Right ventricle myocardium superior (tissue), 1 donor: ENCODE measurements at places on chromosomes 11 and 22. TPM values are rescaled to one million over a fixed set of nuclear protein-coding genes. Genes with fewer than 3 reads are reported as not detected.
A peak's percentile ranks its signal among the peaks of the same experiment; 100 is the strongest.

GNG3 gene
- not detected for total RNA-seq

- DNase-seq = no peak
Observed at GRCh38 chr11:64526346-64526745, 64.7 kb upstream of the SLC22A12 start.

- no peak for DNase-seq
Observed at GRCh38 chr11:1682225-1682905, 14.6 kb upstream of the KRTAP5-6 start.

- DNase-seq = no peak
Observed at GRCh38 chr11:40230821-40231220, 1228.6 kb downstream of the LRRC4C start.

- no peak for DNase-seq
Observed at GRCh38 chr11:12434325-12434654, 56.9 kb downstream of the PARVA start.

PHLDA2 gene
- total RNA-seq = 1.1 TPM

- no peak for DNase-seq
Observed at GRCh38 chr11:60855726-60856633, at the start of gene PTGDR2. Gene PTGDR2 (minus strand): TSS chr11:60855950. CDS start chr11:60853722, 2,228 bp downstream.

- DNase-seq = no peak
Observed at GRCh38 chr22:38873469-38874411, 1.7 kb upstream of the CBX6 start.

GRCh38 chr11:72618803-72619202 lies 55.4 kb downstream of the PDE2A start:
- no peak for DNase-seq

CPT1B gene
- 402 TPM for total RNA-seq

DNA sequence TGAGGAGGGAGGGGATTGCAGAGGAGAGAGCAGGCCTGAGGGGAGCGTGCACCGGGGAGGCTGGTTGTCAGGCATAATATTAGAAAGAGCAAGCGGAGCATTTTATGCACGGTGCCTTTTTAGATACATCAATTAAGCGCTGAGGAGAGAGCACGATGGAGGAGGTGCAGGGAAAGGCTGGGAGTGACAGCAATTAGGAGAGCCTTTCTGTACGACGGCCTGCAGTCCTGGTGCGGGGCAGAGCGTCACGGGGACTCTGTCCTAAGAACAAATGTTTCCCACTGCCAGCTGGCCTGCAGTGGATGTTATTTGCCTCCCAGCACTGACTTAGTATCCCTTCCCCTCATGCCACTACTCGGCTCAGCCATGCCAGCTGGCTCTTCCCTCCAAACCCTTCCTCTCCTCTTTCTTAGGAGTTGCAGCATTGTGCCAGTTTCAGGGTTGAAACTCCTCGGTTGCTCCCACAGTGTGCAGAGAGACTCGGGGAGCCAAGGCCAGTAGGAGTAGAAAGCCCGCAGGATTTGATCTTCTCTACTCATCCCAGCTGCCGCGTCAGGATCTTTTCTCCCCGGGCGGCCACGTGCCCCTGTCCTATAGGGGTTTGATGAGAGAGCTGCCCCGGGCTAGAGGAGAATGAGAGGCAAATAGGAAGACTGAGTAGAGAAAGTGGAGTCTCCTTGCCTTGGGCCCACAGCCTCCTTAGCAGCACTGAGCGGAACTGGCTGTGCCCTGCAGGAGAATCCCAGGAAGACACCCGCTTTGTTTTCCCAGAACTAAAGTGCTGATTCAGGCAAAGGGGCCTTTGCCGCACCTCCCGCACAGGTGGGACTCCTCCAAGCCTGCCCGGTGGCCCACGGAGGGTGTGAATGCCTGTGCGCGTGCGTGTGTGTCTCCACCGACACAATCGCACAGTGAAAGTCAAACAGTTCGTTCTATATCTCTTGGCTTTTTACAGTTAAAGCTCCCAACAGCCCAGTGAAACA lies 875.3 kb downstream of the NTM start:
- DNase-seq = no peak

DNA sequence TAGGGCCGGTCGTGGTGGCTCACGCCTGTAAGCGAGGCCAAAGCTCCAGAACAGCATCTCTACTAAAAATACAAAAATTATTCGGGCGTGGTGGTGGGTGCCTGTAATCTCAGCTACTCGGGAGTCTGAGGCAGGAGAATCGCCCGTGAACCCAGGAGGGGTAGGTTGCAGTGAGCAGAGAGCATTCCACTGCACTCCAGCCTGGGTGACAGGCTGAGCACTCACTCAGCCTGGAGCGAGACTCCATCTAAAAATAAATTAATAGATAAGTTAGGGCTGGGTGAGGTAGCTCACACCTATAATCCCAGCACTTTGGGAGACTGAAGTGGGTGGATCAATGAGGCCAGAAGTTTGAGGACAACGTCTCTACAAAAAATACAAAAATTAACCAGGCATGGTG lies 10.2 kb upstream of the TAB1 start:
- peak; percentile 24 for DNase-seq

DNA sequence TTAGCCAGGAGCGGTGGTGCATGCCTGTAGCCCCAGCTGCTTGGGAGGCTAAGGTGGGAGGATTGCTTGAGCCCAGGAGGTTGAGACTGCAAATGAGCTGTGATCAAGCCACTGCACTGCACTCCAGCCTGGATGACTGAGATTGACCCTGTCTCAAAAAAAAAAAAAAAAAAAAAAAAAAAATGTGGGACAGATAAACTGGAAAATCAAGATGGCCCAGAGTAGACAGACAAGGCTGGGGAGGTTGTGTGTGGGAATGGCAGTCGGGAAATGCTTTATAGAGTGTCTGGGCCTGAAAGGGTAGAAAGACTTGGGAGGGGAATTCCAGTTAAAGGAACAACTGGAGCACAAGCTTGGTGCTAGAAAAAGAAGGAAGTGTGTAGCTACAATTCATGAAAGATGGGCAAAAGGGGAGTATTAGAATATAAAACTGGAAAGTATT lies 18.2 kb upstream of the WDR74 start:
- no peak for DNase-seq

DNA sequence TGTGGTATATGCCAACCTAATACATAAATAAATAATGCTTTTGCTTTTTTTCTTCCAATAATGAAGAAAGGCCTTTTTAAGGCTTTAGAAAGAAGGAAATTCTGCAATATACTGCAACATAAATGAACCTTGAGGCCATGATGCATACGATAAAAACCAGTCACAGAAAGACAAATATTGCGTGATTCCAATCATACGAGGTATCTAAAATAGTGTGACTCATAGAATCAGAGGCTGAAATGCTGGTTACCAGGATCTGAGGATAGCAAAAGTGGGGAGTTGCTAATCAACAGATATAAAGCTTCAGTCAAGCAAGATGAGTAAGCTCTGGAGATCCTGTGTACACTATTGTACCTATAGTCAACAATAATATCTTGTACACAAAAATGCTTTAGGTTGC lies 24.2 kb downstream of the MS4A6A start:
- DNase-seq = no peak

GRCh38 chr22:23688121-23688520 lies 2.7 kb upstream of the RGL4 start:
- no peak for DNase-seq

ARAP1 gene
- total RNA-seq = 58.0 TPM

- peak; percentile 84 for DNase-seq
Observed at GRCh38 chr11:11977206-11977938, 31.1 kb downstream of the DKK3 start.

SPTBN2 gene
- total RNA-seq = 1.3 TPM

DNA sequence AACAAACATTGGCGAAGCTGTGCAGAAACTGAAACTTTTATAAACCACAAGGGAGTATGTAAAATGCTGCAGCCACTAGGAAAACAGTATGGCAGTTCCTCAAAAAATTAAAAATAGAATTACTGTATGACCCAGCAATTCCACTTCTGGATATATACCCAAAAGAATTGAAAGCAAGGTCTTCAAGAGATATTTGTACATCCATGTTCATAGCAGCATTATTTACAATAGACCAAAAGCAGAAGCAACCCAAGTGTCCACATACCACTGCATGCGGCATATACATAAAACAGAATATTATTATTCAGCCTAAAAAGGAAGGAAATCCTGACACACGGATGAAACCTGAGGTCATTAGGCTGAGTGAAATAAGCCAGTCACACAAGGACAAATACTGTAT lies 85.8 kb downstream of the RELT start:
- DNase-seq = no peak

DNA sequence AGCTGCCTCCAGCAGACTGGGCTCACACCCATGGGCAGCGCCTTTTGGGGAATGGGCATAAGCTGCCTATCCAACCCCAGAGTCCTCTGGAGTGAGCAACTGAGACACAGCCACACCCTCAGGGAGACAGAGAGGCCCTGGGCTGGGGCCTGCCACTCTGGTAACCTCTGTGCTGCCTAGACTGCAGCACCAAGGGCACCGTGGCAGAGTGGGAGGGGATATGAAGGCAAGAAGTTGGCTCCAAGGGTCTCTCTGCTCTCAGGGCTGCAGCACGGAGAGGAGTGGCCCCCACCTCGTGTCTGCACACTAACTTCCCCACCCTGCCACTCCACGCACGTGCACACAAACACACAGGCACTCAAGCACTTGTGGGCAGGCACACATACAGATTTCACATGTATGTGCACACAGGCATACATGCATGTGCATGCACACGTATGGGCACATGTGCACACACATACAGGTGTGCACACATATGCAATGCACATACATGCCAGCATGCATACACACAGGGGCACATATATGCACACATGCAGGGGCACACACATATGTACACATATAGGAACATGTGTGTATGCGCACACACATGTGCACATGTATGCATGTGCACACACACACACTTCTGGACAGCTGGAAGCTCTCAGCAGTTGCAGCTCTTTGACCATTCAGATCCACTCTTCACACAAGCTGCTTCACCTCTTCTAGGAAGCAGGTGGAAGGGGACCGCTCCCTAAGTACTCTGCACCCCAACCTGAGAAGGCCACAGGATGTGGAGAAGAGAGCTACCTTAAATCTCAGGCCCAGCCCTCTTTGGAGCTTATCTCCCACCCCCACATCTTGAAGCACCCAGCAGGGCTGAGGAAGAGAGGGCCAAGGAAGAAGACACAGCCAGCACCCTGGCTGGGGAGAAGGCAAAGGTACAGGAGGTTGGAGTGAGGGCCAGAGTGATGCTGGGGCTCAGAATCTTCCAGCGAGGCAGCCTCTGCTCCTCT lies 4.3 kb downstream of the IGSF9B start:
- peak; percentile 60 for DNase-seq

DNA sequence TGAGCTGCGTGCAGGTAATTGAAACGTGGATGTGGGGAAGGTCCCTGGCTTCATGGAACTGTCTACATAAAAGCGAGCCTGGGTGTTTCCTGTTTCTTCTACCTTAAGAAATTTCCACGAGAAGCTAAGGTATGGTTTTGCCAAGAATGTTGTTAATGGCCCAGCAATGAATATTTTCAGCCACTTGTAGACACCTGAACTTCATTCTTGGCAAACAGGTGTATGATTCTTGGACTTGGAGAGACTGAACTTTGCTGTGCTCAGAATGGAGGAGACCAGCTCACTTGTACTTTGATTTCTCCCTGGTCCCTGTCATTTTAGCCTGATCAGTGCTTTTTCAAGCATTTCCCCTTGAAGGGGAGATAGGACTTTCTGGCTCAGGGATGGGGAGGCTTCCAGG lies 20.8 kb downstream of the LRP5 start:
- no peak for DNase-seq

SERGEF gene
- 14.7 TPM for total RNA-seq

DNA sequence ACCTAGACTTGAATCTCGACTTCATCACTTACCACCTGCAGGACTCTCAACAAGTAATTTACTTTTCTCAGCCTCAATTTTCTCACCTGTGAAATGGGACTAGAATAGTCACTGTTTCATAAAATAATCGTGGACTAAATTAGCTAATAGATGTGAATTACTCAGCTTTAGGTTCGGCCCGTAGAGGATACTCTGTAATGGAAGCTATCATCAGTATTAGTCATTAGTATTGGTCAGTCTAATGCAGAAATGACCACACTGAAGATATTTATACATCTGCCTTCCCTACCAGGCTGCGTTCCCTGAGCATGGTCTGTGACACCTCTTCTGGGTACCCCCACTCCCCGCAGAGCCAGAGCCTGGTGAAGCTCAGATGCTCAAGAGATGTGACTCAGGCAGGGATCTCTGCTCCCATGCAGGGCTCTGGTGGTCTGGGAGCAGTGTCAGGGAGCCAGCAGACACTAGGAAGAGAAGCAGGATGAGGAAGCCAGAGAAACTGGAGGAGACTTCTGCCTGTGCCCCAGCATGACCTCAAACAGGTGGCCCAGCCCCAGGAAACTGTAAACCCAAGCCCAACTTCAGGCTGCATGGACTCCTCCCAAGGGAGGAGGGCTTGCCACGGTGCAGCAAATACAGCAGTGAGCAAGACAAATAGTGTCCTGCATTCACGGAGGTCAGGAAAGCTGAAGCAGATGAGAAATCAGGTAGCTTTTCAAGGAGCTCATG lies 88.0 kb upstream of the E2F8 start:
- no peak for DNase-seq

DNA sequence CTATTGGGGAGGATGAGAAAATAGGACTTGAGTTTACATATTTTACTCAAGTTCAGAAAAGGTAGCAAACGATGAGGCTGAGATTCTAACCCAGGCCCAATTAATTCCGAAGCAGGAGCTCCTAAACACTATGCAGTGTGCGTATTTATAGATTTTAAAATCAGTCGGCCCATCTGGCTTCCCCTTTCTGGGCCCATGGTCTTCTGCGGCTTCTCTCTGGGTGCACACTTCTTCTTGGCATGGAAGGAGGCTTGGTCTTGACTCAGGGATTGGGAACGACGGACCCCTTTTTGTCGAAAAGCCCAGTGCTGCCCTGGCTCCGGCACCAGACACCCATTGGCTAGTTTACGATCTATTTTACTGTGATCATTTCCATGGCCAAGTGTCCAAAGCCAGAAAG lies 1433.8 kb downstream of the BRD1 start:
- DNase-seq = no peak

- DNase-seq = no peak
Observed at GRCh38 chr11:71245601-71246391, 6.6 kb downstream of the SHANK2 start.

DNA sequence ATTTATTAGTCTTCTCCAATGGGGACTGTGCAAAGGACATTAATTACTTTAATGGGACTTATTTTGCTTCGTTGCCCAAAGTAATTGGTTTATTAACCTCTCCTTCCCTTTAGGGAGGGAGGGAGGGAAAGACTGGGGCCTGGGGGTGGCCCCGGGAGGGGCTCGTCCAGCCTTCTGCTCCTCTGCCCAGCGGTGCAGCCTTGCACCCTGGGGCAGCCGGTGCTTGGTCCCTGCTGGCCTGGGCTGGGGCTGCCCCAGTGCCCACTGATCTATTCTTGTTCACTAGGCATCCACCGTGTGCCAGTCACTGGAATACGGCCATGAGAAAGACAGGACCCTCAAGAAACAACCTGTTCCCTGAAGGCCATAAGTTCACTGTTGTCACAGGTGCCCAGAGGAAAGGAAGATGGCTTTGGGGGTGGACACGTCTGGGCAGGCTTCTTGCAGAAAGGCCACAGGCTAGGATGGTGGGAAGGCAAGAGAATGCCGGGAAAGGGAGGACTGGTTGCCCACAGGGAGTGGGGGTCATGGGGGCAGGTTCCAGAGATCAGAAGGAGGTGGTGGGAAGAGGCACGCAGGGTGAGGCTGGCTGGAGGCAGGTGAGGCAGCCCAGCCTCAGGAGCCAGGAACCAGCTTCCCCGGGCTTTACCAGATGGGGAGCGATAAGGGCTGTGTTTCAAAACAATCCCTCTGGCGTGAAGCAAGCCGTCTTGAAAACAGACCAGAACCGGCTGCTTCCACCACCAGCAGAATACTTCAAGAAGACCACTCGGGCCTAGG lies 47.6 kb upstream of the KCNQ1OT1 start:
- no peak for DNase-seq
